ENCODE measurements at places on chromosomes 3 and 15.

DNA sequence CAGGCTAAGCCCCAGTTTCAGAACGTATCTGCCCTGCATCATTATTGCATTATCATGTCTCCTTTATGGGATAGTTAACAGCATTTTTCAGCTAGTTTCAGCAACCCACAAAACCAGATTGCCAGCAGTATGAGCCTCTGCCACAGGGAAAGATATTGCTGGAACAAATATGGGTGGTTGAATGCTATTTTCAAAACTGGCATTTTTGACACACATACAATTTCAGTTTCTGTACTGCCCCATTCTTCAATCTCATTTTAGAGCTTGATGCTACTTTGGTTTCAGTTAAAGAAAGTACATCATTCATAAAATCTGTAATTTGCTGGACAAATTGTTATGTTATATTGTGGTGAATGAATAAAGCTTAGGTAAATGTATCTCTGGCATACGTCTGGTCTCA lies 1037.5 kb downstream of the NAALADL2 start:
- DNase-seq, result no peak

GRCh38 chr3:111598552-111598951 lies 3.4 kb upstream of the ZBED2 start:
- DNase-seq, result no peak

- DNase-seq, result no peak
These were observed 53.9 kb upstream of the PAQR5 start for GRCh38 chr15:69244798-69245197.

DNA sequence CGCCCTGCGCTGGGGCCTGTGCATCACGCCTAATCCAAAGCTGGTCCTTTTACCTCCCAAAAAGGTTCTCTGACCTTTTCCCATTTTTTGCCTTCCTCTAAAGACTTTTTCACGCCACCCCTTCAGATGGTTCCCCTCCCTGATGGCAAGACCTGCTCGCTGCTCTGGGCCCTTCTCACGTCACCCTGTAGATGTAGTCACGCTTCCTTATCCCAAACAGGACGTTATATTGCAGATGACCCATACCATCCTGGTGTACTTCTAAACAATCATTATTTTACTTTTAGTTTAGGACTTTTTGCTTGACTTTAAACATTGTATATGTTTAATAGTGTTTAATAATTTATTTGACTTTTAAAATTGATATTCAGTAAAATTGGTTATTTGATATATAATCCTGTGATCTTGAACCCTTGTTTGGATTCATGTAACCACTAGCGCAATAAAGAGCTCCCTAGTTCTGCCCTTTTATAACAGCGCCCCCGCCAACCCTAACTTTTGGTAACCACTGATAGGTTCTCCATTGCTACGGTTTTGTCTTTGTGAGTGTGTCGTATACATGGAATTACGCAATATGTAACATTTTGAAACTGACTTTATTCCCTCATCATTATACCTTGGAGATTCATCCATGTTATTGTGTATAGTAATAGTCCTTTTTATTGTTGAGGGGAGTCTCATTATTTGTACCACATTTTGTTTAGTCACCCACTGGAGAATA lies 159.0 kb upstream of the CHRNA7 start:
- no peak for DNase-seq

- no peak for DNase-seq
These were observed 188.9 kb upstream of the LMCD1 start for GRCh38 chr3:8312685-8313084.

GRCh38 chr3:122959339-122959738 lies 68.2 kb downstream of the SEMA5B start:
- DNase-seq, result no peak

DNA sequence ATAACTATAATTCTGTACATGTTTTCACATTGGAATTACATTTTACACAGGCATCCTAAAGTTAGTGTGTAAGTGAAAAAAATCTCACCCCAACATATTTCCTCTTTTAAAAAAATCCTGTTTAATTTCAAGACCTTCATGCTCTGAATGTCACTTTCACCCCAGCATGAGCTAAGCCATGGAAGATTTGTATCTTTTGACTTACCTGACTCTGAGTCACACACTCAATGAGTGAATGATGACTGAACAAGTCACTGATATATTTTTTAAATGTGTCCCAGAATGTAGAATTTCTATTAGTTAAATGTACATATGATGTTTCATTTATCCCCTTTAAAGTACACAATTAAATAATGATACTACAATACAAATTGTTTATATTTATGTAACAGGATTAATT lies 199.9 kb upstream of the RBMS3 start:
- DNase-seq, result no peak

GRCh38 chr3:32392536-32393302 lies 1.1 kb downstream of the CMTM7 start:
- peak; percentile 24 for DNase-seq

DNA sequence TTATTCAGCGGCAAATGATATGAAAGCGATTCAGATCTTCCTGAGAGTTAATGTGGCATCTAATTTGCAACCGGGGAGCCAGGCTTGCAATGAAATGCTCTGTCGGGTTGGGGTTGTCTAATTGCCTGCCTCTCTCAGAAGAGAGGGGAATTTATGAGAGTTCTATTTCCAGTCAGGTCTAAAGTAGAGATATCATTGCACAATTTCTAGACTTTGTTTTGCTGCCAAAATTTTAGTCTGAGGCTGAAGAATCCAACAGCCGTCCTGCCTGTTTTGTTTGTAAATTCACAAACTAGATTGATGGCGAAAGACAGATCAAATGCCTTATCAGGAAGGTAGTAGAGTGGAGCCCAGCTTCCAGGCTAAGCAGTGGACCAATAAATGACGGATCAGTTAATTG lies 610 bp downstream of the LIPC start:
- DNase-seq, result no peak

DNA sequence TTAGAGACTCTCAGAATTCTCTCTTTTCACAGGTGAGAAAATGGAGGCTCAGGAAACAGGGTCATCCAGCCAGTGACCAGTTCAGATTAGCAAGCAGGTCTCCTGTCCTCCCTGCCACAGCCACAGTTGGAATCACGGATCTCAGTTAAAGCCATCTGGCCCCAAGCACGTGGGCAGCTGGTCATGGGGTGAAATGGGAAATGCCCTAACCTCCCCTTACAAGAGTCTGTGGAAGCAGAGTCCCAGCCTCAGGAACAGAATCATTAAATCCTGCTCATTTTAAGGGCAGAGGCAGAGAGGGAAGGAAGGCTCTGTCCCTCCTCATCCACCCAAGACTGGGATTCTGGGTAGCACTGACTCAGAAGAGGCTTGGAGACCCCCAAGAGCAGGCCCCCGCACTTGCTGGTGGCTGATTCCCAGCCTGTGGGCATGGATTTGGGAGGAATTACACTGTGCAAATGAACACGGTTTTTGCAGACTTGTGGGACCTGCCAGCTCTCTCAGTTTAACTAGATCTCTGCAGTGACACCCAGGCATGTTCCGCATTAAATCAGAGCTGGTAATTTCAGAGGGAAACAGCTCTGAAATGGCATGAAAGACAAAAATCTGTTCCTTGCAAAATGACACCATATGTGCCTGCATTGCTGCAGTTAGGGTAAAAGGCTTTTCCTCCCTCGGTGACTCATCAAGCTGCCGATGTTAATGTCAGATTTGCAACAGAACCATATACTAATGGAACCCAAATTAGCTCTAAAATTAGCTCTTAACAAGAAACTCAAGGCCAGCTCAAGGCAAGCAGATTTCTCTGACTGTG lies 89.0 kb downstream of the BDH1 start:
- no peak for DNase-seq

DNA sequence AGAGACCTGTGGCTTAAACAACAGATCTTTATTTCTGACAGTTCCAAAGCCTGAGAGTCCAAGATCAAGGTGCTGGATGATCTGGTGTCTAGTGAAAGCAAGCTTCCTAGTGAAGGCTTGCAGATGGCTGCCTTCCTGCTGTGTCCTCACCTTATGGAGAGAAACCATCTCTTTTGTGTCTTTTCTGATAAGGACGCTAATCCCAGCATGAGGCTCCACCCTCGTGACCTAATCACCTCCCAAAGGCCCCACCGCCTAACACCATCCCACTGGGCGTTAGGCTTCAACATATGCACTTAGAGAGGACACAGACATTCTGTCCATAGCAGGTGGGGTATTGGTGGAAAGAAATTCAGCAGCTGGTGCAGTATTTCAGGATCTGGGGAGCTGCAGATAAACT lies 19.8 kb upstream of the LYSMD4 start:
- no peak for DNase-seq

DNA sequence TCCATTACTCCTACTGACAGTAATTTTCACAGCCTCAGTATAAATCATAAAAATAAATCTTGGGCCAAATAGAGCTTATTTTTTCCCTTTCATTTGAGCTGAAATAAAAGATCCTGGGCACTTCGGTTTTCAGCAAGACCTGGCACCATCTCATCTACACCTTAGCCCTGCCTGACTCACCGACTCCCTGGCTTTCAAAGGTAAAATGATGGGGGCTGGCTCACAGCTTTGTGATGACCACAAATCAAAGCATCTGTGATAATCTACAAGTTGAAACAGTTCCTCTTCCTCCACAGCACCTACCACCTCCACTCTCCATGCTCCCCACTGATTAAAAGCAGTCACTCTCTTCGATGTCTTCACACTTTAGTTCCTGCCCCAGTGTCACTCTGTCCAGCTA lies 27.6 kb downstream of the DET1 start:
- no peak for DNase-seq

DNA sequence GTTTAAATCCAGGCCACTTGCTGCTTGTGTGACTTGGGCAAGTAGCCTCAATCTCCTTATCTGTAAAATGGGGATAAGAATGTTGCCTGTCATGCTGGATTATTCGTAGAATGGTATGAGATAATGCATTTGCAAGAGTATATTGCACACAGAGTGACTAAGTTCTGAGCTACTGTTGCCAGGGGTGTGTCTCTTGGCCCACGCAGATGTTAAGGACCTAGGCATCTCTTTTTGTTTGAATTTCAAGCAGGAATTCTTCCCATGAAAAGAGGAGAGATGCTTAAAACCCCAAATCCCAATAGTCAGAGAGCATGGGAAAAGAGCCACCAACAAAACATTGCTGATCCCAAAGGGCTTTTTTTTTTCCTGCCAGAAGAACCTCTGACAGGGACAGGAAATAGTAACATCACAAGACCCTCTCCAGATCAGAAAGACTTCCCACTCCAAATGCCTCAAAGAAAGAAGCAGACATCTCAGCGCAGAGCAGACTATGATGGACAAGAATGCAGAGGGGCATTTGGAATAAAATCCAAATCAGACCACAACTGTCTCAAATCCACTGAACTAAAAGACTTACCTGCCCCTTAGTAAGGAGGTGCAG lies 90.5 kb downstream of the MRPL46 start:
- DNase-seq, result no peak
